ENCODE measurements at places on chromosomes 4 and X. TPM values are rescaled to one million over a fixed set of nuclear protein-coding genes. Genes with fewer than 3 reads are reported as not detected.
A peak's percentile ranks its signal among the peaks of the same experiment; 100 is the strongest.

ABCG2 gene
- polyA plus RNA-seq, result 0.61 TPM

BST1 gene
- 2.7 TPM for polyA plus RNA-seq

AMOT gene
- polyA plus RNA-seq, result 1.6 TPM

DNA sequence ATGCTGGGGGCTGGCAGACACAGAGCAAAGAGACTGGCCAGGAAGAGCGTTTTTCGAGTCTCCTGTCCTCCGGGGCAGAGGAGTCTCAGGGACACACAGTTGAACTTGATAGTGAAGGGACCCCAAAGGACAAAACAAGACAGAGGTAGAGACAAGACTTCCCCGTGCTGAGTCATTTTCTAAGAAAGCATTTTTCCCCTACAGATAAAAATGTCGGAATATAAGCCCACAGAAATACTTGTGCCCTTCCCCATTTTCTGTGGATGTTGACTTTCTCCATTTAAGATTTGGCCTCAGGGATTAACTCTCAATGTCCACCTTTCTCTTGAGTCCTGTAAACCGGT is 523 bp upstream of the BTK start:
- DNase-seq, result no peak

DNA sequence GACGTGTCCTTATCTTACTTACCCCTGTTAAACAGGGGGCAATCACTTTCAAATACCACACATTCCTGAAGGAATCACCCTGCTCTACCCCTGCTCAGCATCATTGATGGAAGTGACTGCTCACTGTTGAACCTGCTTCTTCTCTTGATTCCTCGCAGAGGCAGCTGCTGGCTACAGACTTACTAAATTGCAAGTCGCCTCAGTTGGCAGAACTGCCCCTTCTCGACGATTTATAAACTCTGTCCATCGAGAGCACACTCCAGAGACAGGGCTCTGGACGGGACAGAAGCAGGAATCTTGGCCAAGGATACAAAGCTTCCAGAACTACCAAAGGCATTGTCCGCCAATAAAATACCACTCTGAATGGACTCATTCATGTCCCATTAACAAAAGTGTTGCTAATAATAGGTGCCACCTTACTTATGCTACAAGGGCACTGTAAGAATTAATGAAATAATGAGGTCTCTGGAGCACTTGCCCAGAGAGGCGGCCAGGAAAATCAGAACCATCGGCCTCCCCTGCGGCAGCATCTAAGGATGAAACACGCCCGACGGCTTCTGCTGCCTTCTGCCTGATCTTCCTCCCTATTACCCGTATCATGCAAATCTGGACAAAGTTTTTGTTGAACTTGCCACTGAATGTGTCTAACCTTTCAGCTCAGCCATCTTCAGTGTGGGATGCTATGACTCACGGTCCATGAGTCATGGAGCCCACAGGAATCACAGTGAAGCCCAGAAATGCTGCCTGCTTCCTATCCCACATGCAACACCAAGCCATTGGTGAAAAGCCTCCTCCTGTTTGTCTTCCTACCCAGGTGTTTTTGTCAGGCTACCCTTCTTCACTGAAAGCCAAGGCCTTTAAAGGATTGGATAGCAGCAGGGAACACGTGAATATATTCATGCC is 164.9 kb downstream of the MAML3 start:
- peak; percentile 43 for DNase-seq

- no peak for DNase-seq
Measured at GRCh38 chr4:62053974-62054373, 853.8 kb downstream of the ADGRL3 start.

DNA sequence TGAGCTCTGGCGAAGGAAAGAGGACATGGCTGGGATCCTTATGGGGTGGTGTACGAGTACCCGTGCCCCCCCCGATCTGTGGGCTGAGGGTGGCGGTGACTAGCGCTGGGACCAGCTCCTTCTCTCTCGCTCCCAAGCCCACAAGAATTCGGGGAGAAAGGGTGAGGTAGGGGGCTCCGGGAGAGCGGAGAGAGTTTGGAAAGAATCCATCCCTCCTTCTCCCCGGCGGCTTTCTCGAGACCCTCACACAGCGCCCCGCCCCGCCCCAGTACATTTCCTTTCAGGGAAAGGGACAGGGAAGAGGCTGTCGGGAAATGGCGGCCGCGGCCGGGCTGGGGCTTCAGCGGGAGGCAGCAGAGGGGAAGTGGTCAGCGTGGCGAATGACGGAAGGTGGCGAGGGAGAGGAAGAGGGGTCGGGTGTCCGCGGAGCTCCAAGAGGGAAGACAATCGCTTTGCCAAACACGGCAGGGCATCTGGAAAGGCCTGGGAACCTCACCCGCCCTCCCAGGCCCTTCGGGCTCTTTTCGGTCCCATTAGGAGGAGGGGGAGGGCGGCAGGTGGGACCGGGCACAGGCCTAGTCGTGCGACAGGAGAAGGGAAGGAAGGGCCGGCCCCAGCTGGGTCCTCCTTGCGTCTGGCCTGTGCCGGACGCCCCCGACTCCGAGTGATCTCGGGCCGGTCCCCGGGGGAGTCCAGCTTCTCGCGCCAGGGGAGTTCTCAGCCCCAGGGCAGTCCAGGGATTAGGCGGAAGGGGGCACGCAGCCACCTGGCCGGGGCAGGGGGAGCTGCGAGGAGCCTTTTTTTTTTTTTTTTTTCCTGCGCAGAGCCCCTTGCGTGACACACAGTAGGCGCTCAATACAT is 10.2 kb downstream of the HNRNPH2 start:
- peak; percentile 81 for DNase-seq

All from stomach (tissue), 19 donors.